ENCODE measurements at places on chromosomes 5 and 9.

GRCh38 chr9:12289711-12290110 lies 403.5 kb upstream of the TYRP1 start:
- DNase-seq, result no peak

DNA sequence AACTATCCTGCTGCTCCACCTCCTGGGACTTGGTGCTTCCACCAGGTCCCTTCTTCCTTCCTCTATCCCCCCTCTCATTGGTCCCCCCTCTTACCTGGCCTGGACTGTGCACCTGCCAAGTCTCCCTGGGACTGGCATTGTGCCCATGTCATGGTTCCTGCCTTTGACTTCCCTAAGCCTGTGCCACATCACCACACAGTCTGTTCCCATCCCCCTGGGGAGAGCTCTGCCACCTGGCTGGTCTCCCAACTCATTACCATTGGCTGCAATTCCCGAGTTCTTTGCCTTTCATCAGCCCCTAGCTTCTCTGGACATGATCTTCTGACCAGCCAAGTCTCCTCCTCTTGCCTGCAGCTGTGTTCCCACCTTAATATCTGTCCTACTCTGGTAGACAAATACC lies 180.3 kb downstream of the SREK1 start:
- no peak for DNase-seq

GRCh38 chr9:87545858-87546257 lies 48.2 kb downstream of the DAPK1 start:
- DNase-seq, result no peak

GRCh38 chr9:126745574-126746411 lies 59.0 kb upstream of the ZBTB43 start:
- no peak for DNase-seq

DNA sequence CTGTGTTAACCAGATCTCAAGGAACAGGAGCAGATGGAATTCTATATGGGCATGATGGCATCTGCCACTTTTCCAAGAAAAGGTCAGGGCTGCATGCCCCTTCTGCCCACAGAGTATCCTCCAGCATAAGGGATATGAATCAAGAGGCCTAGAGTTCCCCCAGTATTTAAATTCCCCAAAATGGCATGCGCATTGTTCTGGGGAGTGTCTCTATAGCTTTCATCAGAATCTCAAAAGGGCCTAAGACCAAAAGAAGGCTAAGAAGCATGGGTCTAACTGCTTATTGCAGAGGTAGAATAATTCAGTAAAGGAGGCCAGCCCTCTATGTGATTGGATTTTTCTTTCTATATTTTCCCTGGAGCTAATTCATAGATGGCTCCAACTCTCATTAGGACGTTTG lies 114.2 kb upstream of the SPIN1 start:
- no peak for DNase-seq

DNA sequence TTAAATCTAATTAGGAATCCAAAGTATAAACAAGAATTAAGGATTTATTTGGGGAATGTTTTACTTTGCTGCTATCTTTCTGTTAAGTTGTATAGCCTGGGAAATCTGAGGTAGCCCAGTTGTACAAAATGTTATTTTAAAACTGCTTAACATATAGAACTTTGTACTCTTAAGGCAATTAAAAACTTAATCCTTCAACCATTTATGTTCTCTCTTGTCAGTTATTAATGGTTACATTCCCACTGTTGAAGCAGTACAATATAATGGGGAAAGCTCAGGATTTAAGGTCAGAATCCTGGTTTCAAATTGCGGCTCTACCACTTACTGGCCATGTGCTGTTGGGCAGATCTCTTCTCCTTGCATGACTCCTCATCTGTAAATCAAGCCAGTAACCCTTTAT lies 32.7 kb downstream of the FBXO38 start:
- DNase-seq, result no peak

DNA sequence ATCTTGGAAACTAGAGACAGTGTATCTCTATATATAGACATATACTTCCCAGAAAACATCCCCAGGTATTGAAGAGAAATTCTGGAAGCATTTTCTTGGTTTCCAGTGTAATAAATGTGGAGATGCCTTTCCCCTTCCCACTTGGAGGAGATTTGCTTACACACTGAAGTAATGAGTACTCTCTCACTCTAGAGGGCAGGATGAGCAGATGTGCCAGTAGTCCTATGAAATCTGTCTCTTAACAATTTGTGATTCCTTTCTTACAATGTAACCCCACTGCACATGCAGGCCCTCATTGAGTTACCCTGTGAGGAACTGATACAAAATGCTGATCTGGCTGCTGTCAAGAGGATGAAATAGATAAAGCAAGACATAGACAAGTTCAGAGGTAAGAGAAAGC lies 567.2 kb downstream of the SLCO4C1 start:
- DNase-seq, result no peak

DNA sequence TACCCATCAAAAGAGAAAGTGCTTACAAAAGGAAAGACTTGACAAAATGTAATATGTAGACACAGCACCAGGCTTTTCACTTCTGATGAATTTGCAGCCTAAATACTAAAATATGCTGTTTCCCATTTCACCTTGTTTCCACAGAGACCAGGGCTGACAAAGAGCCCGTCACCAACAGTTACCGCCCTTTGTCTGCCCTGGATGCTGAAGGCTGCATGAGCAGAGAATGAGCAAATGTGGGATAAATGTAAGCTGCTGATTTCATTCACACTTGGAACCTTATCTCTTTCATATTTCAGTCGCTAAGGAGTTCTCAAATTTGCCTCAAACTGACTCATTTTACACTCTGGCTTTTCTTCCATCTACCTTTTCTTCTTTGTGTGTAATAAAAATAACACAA lies 213.9 kb downstream of the TMEM167A start:
- no peak for DNase-seq

DNA sequence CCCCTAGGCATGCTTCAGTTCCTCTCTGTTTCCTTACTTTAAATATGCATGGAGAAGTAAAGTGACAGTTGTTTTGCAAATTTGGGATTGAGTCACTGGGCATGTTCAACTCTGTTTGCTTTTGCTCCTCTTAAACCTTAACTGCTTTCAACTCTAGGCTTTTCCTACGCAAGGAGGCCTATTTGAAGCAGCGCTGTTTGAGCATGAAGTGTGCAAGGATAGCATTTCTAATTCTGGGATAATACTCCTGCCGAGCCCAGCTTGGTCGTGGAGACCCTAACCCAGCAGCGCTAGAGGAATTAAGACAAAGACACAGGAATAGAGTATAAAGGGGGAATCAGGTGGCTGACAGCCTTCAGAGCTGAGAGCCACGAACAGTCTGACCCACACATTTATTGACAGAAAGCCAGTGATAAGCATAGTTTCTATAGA lies 803.4 kb upstream of the CDH10 start:
- no peak for DNase-seq

GRCh38 chr5:96758621-96759020 lies 49.1 kb downstream of the ERAP1 start:
- DNase-seq, result no peak

GRCh38 chr5:143156086-143156485 lies 247.4 kb downstream of the NR3C1 start:
- no peak for DNase-seq

GRCh38 chr5:78527054-78527859 lies 121.3 kb downstream of the LHFPL2 start:
- DNase-seq, result no peak

- no peak for DNase-seq
Measured at GRCh38 chr9:91443321-91443993, 19.8 kb upstream of the NFIL3 start.

DNA sequence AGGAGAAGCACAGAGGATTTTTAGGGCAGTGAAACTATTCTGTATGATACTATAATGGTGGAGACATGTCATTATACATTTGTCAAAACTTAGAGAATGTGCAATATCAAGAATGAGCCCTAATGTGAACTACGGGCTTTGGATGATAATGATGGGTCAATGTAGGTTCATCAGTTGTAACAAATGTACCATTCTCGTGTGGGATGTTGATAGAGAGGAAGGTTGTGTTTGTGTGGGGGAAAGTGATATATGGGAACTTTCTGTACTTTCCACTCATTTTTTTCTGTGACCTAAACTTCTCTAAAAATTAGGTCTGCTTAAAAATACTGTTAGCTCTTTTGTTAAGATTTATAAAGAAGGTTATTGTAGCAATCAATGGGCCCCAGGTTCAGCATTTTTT lies 138.9 kb downstream of the SPATA31D1 start:
- DNase-seq, result no peak

- no peak for DNase-seq
Measured at GRCh38 chr9:6925836-6926235, 168.1 kb downstream of the KDM4C start.

GRCh38 chr9:37329576-37329975 lies 92.9 kb upstream of the GRHPR start:
- peak; percentile 36 for DNase-seq

DNA sequence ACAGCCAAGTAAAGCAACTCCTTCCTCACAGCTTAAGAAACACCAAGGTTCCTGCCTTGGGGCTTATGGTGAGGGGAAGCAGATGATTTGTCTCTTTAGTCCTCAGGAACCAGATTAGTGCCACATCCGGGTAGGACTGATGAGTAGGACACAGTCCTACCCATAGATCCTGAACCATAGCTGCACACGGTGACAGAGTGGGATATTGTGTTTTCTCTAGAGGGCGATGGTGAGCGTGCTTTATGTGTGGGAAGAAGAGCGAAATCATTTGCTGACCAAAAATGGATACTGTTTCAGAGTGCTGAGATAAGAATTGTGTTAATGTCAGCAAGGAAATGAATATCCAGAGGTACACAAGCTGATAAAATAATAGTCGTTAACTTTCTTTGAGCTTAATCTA lies 209.0 kb upstream of the FBXL7 start:
- DNase-seq, result no peak

DNA sequence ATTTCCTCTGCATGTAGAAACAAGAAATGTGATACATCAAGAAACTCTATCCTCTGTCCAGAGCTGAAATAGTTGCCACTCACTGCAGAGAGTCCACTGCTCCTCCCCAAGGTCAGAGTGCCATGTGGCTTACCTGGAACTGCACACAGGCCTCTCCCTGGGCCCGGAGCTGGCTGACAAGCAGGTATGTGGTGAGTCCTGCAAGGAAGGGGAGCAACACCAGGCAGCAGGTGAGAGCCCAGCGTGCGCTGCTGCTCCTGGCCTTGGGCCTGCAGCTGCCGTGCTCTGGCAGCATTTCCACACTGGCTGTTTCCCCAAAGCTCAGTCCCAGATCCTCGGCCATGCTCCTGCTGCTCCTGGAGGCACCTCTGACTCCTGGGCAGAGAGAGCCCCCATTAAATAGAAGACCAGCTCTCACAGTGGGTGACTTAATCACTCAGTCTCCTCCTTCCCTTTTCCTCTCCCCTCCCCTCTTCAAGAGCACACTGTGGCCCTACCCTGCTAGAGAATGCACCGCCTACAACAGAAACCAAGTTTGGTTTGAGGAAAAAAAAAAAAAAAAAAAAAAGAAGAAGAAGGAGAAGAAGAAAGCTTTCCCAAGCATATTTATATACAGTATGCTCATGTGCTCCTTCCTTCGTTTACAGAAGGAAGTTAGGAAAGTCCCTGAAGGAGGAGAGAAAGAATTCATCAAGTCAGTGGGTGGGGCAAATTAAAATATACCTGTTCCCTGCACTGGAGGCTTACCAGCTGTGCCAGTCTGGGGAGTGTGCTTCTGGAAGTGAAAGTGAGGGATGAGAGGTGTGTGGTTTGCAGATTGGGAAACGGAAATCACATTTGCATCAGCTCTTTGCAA lies at the start of gene TNFSF15:
TSS of gene TNFSF15 (minus strand) at position 370 of the 856 bp plus-strand sequence. CDS start at position 343, 27 bp downstream.
- peak; percentile 5 for DNase-seq

DNA sequence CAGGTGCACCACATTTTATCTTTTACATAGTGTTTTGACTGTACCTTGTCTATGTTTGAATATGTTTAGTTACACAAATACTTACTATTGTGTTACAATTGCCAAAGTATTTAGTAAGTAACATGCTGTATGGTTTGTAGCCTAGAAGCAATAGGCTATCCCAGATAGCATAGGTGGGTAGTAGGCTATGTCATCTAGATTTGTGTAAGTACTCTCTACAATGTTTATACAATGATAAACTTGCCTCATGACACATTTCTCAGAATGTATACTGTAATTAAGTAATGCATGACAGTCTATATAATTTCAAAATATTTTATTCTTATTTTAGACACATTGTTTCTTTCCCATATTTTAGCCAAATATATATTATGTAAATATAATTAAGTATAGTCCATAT lies 836.8 kb upstream of the CDH9 start:
- no peak for DNase-seq

- no peak for DNase-seq
Measured at GRCh38 chr9:93786204-93786603, 169.0 kb downstream of the BARX1 start.

GRCh38 chr5:60445921-60446320 lies 254.0 kb downstream of the DEPDC1B start:
- no peak for DNase-seq

- no peak for DNase-seq
Measured at GRCh38 chr9:72649127-72649442, 127.7 kb downstream of the TMC1 start.
